Activated naive CD8-positive, alpha-beta T cell treated with anti-CD3 and anti-CD28 coated beads, Interleukin-2, amount 10 ng/mL, durations not matched to agents 7 days and 5 days (primary cell): ENCODE measurements at places on chromosomes 7 and 10.

- no peak overlapping the region for H3K27ac ChIP-seq
- no peak overlapping the region for H3K4me3 ChIP-seq
- no peaks in the 10 kb centered on the region for H3K4me1 ChIP-seq
- H3K36me3 ChIP-seq, result no peaks in the 10 kb centered on the region
Observed at GRCh38 chr7:81736091-81736490, 33.8 kb downstream of the HGF start.

GRCh38 chr7:55928006-55928767, 23.5 kb upstream of the MRPS17 start:
- peaks cover 5% of the 10 kb centered on the region for H3K36me3 ChIP-seq
- H3K4me3 ChIP-seq, result no peak overlapping the region
- H3K4me1 ChIP-seq, result no peaks in the 10 kb centered on the region
- no peak overlapping the region for H3K27ac ChIP-seq

DNA sequence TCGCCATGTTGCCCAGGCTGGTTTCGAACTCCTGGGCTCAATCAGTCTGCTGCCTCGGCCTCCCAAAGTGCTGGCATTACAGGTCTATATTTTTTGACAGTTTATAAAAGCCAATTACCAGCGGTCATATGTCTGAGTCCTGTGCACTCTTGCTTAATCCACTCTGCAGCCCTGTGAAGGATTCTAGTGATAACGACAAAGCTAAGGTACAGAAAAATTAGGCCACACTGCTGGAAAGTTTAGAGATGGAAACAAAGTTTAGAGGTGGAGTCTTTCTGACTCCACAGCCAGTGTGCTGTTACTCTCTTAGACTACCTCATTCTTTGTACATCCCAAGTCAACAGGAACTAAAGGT, 707 bp downstream of the PTER start:
- peaks cover 18% of the 10 kb centered on the region for H3K36me3 ChIP-seq
- peaks cover 34% of the 10 kb centered on the region for H3K4me1 ChIP-seq
- no peak for DNase-seq
- H3K27ac ChIP-seq, result peak overlapping the region; percentile 94
- peak overlapping the region; percentile 91 for H3K4me3 ChIP-seq
- peaks cover 19% of the 10 kb centered on the region for H3K27me3 ChIP-seq

GRCh38 chr7:77536413-77537135, 521 bp upstream of the PTPN12 start:
- H3K27me3 ChIP-seq, result peaks cover 10% of the 10 kb centered on the region
- peak overlapping the region; percentile 90 for H3K27ac ChIP-seq
- H3K4me3 ChIP-seq, result peak overlapping the region; percentile 97

GRCh38 chr7:123367484-123368122, 166.8 kb downstream of the IQUB start:
- no peaks in the 10 kb centered on the region for H3K27me3 ChIP-seq
- H3K4me1 ChIP-seq, result no peaks in the 10 kb centered on the region
- no peaks in the 10 kb centered on the region for H3K36me3 ChIP-seq
- no peak overlapping the region for H3K27ac ChIP-seq
- no peak overlapping the region for H3K4me3 ChIP-seq
- DNase-seq, result no peak

DNA sequence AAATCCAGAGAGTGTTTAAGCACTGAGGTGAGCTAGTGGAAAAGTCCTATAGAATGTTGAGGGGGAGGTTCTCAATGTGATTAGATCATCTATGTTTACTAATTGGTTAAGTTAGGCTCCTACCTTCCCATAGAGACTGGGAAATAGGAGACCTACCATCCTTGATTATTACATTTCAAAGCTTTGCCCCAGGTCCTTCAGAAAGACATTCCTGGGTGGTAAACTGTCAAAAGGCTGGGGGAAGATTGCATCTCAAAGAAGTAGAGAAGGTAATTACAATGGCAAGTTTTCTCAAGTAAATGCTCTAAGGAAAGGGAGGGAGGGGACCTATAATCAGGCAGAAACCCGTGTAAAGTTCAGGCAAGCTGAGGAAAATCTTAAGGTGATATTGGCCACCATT, 247.8 kb upstream of the SMIM30 start:
- H3K4me1 ChIP-seq, result no peaks in the 10 kb centered on the region
- no peak for DNase-seq
- no peaks in the 10 kb centered on the region for H3K27me3 ChIP-seq
- no peak overlapping the region for H3K27ac ChIP-seq
- no peaks in the 10 kb centered on the region for H3K36me3 ChIP-seq
- H3K4me3 ChIP-seq, result no peak overlapping the region

- no peak overlapping the region for H3K27ac ChIP-seq
- H3K27me3 ChIP-seq, result peaks cover 20% of the 10 kb centered on the region
- DNase-seq, result no peak
- no peaks in the 10 kb centered on the region for H3K4me1 ChIP-seq
Observed at GRCh38 chr7:28890137-28890536, 68.0 kb downstream of the TRIL start.

- H3K27ac ChIP-seq, result no peak overlapping the region
- no peaks in the 10 kb centered on the region for H3K27me3 ChIP-seq
- DNase-seq, result no peak
Observed at GRCh38 chr7:99129001-99129400, 14.9 kb downstream of the SMURF1 start.

DNA sequence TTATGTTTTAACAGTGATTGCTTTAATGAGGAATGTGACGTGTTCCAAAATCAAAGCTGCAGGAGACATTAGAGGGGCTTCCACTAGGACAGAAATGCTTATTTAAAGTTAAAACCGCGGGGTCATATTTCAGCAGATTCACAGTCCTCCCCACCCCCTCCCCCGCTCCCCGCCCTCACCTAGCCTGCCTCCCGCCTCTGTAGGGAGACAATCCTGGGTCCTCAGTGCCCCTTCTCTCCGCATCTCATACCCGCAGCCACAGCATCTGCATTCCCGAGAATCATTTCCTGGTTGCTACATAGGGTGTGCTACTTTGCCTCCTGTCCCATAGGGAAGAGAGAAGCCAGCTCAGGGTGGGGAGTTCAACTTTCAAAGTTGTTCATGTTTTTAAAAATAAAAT, 3.1 kb upstream of the DRGX start:
- no peak for DNase-seq
- H3K4me3 ChIP-seq, result no peak overlapping the region
- peak overlapping the region; percentile 14 for H3K27ac ChIP-seq
- peaks cover 78% of the 10 kb centered on the region for H3K27me3 ChIP-seq
- H3K4me1 ChIP-seq, result peaks cover 4% of the 10 kb centered on the region

GRCh38 chr7:29146888-29147609, 712 bp upstream of the CPVL start:
- H3K4me1 ChIP-seq, result peaks cover 4% of the 10 kb centered on the region
- no peaks in the 10 kb centered on the region for H3K36me3 ChIP-seq
- no peak overlapping the region for H3K4me3 ChIP-seq

DNA sequence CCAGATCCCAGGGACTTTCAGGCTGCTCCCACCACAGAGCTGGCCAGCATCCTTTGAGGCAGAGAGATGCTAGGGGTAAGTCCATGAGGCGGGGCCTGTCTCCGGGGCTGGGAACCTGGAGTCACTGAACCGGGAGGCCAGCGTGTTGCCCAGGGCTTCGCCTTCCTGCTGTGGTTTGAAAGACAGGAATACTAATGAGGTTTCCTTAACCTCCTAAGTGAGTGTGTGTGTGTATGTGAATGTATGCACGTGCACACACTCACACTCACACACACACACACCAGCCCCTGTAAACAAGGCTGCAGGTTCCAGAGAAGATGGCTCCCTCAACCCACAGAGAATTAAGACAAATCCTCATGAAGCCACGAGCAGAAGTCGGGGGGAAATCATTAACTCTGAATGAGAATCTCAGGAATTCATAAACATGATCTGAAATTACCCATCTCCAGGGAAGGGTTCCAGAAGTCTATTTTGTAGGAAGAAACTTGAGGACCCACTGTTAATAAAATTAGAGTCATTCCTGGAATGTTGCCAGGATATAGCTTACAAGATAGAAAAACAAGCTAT, 20.3 kb upstream of the PFKP start:
- H3K4me1 ChIP-seq, result no peaks in the 10 kb centered on the region
- H3K27ac ChIP-seq, result no peak overlapping the region
- H3K36me3 ChIP-seq, result no peaks in the 10 kb centered on the region
- H3K27me3 ChIP-seq, result peaks cover 16% of the 10 kb centered on the region
- DNase-seq, result no peak

GRCh38 chr7:85114342-85114741, 72.5 kb downstream of the SEMA3D start:
- no peak overlapping the region for H3K27ac ChIP-seq
- H3K4me1 ChIP-seq, result no peaks in the 10 kb centered on the region
- DNase-seq, result no peak
- no peak overlapping the region for H3K4me3 ChIP-seq

DNA sequence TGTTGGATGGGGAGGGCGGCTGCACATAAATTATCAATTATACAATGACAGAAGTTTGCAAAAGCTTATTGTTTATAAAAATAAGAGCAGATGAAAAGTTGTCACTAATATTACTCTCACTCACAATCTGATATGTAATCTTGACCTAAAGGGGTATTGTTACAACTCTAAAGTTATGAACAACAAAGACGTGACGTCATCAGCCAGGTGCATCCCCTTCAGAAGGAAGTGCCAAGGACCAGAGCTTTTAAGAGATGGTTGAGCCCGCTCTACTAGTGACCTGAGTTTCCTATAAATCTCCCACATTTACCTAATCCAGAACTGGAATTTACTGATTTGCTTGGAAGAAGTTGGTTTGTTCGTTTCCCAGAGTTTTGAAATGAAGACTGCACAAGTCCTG, 247.7 kb upstream of the MGMT start:
- H3K36me3 ChIP-seq, result peaks cover 2% of the 10 kb centered on the region
- DNase-seq, result no peak
- no peaks in the 10 kb centered on the region for H3K4me1 ChIP-seq
- peaks cover 4% of the 10 kb centered on the region for H3K27me3 ChIP-seq

DNA sequence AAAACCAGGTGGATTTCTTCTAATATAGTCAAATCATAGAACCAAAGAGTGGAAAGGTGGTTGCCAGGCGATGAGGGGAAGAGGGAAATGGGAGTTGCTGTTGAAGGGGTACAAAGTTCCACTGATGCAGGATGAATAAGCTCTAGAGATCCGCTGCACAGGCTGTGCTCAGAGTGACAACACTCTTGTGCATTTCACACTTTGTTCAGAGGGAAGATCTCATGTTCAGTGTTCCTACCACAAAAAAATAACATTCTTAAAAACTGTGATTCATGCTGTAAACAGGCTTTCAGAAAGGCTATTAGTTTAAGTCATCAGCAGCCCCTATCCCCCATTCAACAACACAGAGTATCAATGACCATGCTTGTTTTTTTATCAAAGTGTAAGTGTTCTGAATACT, 213.8 kb downstream of the COBL start:
- no peak overlapping the region for H3K27ac ChIP-seq
- no peak overlapping the region for H3K4me3 ChIP-seq
- peaks cover 9% of the 10 kb centered on the region for H3K27me3 ChIP-seq
- DNase-seq, result no peak

GRCh38 chr10:88270871-88271713, 312.0 kb downstream of the RNLS start:
- H3K27me3 ChIP-seq, result peaks cover 21% of the 10 kb centered on the region
- H3K4me1 ChIP-seq, result peaks cover 31% of the 10 kb centered on the region
- H3K4me3 ChIP-seq, result peak overlapping the region; percentile 31
- H3K27ac ChIP-seq, result peak overlapping the region; percentile 69
- DNase-seq, result peak; percentile 43

- no peak for DNase-seq
- H3K27me3 ChIP-seq, result peaks cover 2% of the 10 kb centered on the region
- H3K4me3 ChIP-seq, result no peak overlapping the region
- H3K36me3 ChIP-seq, result no peaks in the 10 kb centered on the region
- no peak overlapping the region for H3K27ac ChIP-seq
Observed at GRCh38 chr7:47795631-47796030, 152.6 kb downstream of the PKD1L1 start.

GRCh38 chr7:27254625-27255024, 12.0 kb downstream of the EVX1 start:
- H3K36me3 ChIP-seq, result no peaks in the 10 kb centered on the region
- H3K4me3 ChIP-seq, result no peak overlapping the region
- no peak for DNase-seq
- H3K4me1 ChIP-seq, result no peaks in the 10 kb centered on the region
- peaks cover 49% of the 10 kb centered on the region for H3K27me3 ChIP-seq

DNA sequence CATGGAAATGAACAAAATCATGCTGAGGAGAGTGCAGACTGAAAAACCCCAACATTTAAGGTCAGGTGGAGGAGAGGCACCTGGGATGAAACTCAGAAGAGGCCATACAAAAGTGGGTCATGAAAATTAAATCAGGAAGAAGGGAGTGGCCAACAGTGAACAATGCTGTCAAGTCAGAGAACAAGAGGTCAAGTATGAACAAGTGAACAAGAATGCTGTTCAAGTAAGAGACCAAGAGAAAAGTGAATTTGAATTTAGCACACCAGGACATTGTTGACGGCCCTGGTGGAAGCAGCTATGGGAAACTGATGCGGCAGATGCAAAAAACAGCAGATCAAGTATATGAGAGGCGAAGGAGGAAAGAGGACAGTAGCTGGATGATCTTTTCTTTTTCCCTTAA, 7.9 kb downstream of the CEP41 start:
- H3K4me3 ChIP-seq, result no peak overlapping the region
- no peak overlapping the region for H3K27ac ChIP-seq
- H3K36me3 ChIP-seq, result peaks cover 16% of the 10 kb centered on the region
- DNase-seq, result no peak
- no peaks in the 10 kb centered on the region for H3K27me3 ChIP-seq

DNA sequence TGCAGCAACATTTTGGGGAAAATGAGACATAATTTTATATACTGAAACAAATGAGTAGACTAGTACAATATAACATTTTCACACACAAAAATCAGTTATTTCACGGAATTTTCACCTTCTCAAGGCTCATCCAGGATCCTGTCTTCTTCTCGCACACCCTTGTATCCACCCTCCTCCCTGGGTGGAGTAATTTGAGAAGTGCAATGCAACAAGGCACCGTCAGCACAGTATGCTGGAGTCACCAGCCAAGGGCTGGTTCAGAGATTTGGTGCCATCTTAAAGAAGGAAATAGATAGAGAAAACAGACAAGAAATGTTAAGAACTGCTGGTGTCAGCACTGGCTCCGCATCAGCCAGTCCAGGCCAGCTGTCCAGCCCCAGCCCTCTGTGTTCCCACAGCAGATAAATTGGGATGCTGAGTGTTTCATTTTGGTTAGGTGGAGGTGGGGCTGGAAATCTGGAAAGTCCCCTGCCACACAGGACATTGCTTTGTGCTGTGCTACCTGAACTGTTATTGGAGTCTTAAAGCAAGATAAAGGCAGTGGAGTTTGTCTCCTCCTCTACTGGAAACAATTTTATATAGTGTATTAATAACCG, 176.1 kb downstream of the ABCA13 start:
- H3K27ac ChIP-seq, result no peak overlapping the region
- no peaks in the 10 kb centered on the region for H3K27me3 ChIP-seq
- no peak for DNase-seq
- no peak overlapping the region for H3K4me3 ChIP-seq
- no peaks in the 10 kb centered on the region for H3K4me1 ChIP-seq
- H3K36me3 ChIP-seq, result no peaks in the 10 kb centered on the region

DNA sequence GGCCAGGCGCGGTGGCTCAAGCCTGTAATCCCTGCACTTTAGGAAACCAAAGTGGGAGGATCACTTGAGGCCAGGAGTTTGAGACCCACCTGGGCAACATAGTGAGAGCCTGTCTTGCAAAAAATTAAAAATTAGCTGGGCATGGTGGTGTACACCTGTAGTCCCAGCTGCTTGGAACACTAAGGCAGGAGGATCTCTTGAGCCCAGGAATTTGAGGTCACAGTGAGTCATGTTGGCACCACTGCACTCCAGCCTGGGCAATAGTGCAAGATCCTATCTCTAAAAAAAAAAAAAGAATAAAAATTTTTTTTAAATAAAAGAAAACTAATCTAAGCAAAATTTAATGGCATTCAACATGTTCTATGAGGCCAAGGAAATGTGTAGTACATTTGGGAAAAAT, 44.9 kb upstream of the UBN2 start:
- H3K27me3 ChIP-seq, result no peaks in the 10 kb centered on the region
- H3K36me3 ChIP-seq, result peaks cover 10% of the 10 kb centered on the region
- H3K4me1 ChIP-seq, result peaks cover 3% of the 10 kb centered on the region
- H3K4me3 ChIP-seq, result no peak overlapping the region
- no peak overlapping the region for H3K27ac ChIP-seq
- DNase-seq, result no peak
